ENCODE measurements at places on chromosomes 7 and 10. TPM values are rescaled to one million over a fixed set of nuclear protein-coding genes. Genes with fewer than 3 reads are reported as not detected.

- no peak for DNase-seq
Measured at GRCh38 chr10:63703740-63704345, 182.6 kb downstream of the REEP3 start.

DNA sequence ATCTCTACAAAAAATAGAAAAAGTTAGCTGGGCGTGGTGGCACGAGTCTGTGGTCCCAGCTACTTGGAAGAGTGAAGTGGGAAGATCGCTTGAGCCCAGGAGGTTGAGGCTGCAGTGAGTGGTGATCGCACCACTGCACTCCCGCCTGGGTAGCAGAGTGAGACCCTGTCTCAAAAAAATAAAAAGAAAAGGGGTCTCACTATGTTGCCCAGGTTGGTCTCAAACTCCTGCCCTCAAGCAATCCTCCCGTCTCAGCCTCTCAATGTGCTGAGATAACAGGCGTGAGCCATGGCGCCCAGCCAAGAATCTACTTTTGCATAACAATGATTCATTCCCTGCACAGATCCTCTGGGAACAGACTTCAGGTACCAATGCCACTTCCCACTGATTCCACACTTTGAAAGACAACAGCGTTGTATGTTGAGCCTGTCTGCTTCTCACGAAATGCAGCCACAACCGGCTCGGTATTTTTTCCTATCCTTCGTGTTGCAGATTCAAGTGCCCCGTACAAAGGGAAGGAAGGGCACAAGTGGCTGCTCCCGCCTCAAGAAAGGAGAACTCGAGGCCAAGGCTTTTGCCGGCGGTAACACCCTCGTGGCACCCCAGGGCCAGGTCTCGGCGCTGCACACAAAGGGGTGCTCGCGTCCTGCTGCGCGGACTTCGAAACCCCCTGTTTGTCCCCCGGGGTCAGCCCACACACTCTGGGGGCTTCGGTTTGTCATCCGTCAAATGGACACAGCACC lies 745 bp downstream of the DAGLB start:
- DNase-seq, result peak; percentile 90

DNA sequence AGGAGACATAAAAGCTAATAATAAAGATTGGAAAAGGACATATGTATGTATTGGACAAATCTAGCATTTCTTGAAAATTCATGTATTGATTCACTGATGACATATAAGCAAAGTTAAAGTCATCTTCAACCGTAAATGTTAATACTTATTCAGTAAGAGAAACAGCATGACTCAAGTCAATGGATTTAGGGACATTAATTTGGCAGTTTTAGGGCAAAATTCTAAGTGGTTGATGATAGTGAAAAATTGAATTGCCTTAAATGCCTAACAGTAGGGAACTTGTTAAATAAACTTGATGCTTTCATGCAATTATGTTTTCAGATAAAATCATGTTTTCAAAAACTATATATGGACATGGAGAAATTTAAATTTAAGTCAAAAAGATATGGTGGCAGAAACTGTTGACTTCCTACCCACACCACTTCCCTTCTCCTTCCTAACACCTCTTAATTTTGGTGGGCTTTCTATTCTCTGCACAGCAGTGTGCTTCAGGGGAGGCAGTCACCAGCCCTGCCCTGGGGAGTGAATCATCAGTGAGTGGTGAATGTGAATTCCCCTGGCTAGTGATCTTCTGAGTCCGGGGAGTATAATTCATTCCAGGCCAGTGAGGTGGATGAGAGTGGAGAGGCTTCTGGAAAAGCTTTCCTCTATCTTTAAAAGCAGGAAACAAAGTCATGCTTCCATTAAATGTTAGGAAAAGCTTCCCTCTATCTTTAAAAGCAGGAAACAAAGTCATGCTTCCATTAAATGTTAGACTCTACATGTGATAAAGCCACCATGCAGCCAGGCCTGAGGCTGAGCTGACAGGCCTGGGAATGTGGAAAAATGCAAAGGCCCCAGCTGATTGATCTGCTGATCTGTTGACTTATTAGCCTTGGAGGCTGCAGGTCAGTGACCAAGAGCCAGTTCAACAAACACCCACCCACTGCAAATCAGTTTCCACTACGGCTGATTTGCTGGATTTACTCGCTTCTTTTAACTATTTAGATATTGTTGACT lies 25.2 kb upstream of the ITGB1 start:
- DNase-seq, result peak; percentile 86

DNA sequence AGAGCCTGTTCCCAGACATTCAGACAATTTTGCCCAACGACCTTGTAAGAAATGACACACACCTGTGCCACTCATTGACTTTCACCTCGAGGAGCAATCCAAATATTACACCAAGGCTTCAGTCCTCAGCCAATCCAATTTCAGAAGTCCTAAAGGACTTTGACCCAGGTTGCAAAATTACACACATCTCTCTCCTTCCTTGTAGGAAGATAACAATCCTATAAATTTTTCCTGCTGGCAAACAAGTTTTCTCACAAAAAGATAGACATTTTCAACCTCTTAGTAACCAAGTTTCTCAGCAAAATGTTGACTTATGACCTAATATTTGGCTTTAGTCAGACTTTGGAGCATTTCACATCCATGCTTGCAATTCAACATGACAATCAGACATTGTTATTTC lies 745.0 kb downstream of the GRID1 start:
- DNase-seq, result no peak

The CNNM1 gene
- total RNA-seq, result not detected

DNA sequence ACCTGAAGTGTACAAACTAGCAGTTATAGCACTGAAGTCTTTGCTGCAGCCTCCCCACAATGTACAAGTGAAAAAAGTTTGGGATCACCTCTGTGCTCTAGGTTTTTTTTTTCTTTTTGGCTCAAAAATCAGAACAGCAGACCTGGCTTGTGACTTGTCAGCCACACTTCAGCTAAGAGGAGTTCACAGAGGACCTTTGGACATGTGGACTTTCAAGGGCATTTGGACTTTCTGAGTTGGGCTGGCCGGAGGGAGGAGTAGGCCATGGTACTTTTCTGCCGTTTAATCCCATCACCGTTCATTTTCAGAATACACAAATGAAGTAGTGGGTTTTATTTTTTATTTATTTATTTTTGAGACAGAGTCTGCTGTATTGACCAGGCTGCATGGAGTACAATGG lies 21.9 kb upstream of the ACSL5 start:
- no peak for DNase-seq

The NPTX2 gene
- total RNA-seq, result 0.53 TPM

DNA sequence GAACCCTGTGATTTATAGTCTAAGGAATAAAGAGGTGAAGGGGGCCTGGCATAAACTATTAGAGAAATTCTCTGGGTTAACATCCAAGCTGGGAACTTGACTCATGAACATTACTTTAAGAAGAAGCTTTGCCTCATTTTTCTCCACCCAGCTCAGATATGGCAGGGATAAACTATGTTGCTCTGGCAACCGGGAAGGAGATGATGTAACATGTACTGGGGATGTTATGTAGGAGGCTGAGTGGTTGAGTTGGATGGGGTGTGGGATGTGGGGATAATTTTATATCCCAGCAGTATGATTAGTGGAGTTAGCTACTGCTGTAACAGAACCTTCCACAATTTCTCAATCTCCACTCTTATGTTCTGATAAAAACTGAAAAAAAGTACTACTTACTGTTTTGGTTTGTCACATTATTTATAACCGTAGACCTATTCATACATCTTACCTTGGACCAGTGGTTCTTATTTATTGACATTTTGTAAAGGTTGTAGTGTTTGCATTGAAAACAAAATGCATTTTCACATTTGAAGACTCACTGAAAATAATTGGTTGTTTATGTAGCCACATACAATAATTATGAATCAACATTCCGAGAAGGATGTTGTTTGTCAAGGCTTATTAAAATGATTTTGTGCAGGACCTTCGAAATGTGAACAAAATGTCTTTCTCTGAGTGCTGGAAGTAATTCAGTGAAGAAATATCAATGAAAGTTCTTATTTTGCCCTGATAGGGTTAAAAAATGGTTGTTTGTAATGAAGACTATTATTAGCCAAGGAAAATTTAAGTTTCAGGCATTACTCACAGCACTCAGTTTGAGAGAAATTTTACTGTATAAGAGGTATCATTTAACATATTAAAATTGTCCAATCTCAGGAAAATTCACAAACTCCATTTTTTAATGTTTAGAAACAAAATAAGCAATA lies 1.3 kb downstream of the OR2F2 start:
- DNase-seq, result no peak

The HTRA1 gene
- 192 TPM for total RNA-seq

- no peak for DNase-seq
Measured at GRCh38 chr7:94595717-94596116, 60.2 kb downstream of the SGCE start.

The C10orf90 gene
- total RNA-seq, result not detected

The PLEKHS1 gene
- total RNA-seq, result not detected

GRCh38 chr7:7321681-7322080 lies 139.3 kb downstream of the C1GALT1 start:
- no peak for DNase-seq

GRCh38 chr10:97336446-97336845 lies 1.9 kb upstream of the FRAT2 start:
- no peak for DNase-seq

- DNase-seq, result no peak
Measured at GRCh38 chr10:98453729-98454128, 7.0 kb upstream of the HPS1 start.

GRCh38 chr10:72625276-72625607 lies 637 bp downstream of the MICU1 start:
- no peak for DNase-seq

DNA sequence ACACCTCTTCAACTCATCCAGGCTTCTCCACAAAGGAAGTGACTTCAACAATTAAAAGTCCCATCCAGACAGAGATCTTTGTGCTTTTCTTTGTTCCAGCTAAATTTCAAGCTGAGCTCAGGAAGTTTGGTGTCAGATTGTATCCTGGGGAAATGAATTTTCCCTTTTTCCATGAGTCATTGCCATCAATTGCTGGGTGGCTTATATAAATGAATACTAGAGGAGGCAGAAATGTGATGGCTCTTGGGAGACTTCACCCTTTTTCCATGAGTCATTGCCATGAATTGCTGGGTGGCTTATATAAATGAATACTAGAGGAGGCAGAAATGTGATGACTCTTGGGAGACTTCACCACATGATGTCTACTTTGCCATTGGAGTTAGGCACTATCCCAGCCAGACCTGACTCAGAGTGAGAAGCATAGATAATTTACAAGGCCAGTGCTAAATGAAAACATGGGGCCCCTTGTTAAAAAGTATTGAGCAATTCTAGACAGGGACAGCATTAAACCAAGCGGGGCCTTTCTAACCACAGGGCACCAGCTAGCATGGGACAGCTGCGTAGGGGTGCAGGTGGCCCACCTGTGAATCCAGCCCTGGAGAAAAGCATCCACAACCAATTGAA lies 339.2 kb upstream of the PODXL start:
- peak; percentile 93 for DNase-seq

The HDAC9 gene
- total RNA-seq, result 11.6 TPM

GRCh38 chr10:5945561-5946418 lies 31.6 kb downstream of the IL15RA start:
- DNase-seq, result peak; percentile 97

GRCh38 chr10:110144507-110144906 lies 62.9 kb upstream of the MXI1 start:
- no peak for DNase-seq

DNA sequence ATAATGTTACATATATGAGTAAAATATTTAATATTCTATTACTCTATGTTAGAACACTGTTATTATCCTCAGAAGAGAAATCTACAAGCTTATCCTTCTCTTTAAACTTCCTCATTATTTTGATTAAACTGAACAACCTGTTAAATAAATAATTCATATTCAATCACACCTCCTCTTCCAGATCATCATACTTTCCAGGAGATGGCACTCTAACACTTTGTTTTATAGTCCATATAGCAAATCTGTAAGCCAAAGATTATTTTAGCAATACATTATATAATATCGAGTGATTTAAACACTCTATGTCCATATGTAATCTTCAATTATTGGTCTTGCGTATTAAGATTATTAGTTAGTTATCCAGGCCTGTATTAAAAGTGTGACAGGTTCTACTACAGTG lies 694.1 kb downstream of the ANKRD7 start:
- no peak for DNase-seq

DNA sequence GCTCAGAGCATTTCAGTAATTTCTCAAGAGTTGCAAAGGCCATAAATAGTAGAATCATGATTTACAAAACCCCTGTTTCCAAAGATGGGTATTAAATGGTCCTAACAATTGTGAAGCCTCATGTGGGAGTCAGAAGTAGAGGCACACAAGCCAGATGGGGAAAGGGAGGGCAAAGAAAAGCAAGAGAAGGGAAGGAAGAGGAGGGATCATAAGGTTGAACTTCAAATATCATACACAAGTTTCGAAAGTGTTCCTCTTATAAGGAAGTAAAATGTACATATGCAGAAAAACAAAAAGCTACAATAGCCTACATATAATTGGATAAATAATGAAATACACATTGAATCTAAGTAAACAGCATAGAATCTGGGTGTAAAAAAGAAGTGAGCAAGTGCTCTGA lies 6.0 kb downstream of the LIPN start:
- DNase-seq, result no peak
